ENCODE measurements at places on chromosomes 5 and 9. TPM values are rescaled to one million over a fixed set of nuclear protein-coding genes. Genes with fewer than 3 reads are reported as not detected.
A peak's percentile ranks its signal among the peaks of the same experiment; 100 is the strongest.

GRCh38 chr5:143338658-143339366 is 64.7 kb downstream of the NR3C1 start:
- DNase-seq: no peak

DNA sequence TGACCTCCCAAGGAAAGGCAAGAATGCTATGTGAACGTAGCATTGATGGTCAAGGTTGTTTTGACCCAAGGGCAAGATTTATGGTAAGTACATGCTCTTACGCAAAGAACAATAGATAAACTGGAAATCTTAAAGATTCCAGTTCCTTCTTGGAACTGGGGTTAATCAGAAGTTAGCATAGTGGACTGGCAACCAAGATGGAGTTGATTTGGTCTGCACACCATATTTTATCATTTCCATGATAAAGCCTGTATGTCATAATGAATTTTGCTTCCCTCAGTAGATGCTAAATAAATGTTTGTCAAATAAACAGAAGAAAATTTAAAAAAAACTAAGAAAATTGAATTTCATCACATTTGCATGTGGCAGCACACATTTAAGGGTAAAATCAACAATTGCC is 242.4 kb upstream of the MEF2C start:
- DNase-seq: no peak

DNA sequence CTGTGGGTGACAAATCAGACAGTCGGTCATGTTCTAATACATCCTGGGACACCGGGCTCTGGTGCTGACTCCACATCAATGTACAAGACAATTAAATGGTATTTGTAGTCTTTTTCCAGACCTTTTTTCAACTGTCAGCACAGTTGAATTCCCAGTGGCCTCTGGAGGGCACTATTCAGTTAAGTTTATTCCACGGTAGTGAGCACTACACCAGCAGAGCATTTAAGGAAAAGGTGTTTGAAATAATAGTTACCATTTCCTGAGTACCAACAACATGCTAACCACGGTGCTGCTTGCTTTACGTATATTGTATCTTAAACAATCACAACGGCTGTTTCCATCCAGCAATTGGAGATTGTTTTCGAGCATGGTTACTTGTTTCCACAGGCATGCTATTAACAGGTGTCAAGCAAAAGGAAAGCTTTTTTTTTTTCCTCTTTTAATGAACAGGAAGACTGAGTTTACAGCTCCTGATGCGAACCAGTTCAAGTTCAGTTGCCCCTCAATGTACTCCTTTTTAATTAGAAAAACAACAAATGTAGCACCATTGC is 186.7 kb downstream of the PDZD2 start:
- DNase-seq: peak; percentile 34

DNA sequence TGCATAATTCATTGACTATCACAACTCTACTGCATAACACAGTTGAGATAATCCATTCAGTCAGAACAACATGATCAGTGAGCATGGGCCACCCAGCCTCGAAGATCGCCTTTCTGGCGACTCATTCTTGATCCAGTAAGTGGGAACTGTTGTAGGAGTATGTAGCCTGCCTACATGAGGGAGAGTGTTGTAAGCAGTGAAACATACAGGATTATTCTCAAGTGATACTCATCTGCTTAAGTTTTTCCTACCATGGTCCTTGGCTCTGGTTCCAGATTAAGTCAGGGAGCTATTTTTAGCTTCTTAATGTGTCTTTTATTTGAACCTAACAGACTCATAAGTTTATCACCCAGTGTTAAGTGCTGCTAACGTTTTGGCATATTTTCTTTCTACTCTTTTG is 44.0 kb downstream of the TNPO1 start:
- DNase-seq: no peak

DNA sequence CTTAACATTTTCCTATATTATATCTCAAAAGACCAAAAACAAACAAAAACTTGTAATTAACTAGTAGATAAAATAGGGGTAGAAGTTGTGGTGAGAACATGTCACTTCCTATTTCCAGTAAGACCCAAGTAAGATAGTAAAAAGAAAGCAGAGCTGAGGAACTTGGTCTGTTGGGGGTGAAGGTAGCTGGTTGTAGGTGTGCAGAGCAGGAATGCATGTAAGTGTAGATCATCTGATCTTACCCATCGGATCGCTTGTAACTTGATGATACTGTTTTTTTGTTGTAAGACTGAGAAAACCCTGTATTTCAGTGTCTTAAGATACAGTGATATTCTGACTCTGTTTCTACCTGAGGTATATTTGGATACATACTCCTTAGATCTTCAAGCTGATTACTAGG is 5.7 kb downstream of the SRP19 start:
- DNase-seq: no peak

- no peak for DNase-seq
Measured at GRCh38 chr5:37668524-37669047, 171.3 kb downstream of the GDNF start.

DNA sequence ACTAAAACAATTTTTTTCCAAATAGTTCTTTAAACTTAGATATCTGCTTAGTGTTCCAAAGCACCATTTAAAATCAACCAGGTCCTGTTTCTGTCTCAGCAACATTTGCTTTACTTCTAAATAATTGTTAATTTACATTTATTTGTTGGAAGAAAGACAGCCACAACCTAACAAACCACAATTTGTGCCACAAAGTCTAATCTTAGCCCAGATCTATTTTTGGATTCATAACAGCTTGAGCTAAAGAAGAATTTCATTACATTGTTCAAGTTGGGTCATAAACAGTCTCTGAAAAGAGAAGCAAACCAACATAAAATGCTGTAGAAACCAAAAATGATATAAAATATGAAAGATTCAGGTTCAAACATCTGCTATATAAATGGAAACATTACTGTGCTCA is 24.4 kb downstream of the MLLT3 start:
- no peak for DNase-seq

- no peak for DNase-seq
Measured at GRCh38 chr9:70147196-70147595, 103.5 kb downstream of the MAMDC2 start.

DNA sequence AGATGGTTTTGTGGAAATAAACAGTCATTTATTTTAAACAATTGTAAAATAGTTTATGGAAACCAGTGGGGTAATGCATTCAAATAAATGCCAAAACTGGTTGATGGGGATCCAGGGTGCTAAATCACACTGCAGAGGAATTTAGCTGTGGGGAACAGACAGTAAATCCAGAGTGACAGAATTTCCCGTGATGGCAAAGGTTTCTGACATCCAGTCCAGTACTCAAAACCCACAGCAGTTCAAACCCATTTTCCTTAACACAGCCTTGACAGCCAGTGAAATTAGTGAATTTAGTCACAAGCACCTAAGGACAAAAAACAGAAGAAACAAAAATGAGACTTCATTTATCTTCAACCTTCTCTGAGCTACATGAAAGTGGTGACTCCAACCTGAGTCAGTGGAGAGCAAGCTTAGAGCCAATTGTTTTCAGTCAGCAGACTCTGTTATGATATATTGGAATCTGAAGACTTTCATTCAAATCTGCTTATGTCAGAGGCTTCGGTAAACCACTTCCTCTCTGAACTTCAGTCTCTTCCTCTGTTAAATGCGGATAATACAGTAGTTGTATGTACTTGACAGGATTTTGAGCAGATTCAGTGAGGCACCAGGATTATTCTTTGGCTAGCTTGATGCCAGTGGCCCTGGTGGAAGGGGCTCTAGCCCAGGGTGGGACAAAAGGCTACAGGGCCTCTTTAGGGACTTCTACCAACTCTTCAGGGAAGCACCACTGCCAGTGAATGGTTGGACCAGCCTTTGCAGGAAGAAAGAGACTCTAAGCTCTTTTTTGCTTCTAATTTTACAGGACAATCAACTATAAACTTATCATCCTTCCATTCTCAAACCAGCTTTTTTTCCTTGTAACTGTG is 185.3 kb downstream of the MAPKAP1 start:
- DNase-seq: no peak

- DNase-seq: no peak
Measured at GRCh38 chr9:123537809-123538208, 181.8 kb downstream of the CRB2 start.

- DNase-seq: no peak
Measured at GRCh38 chr9:14889451-14889850, 20.8 kb downstream of the FREM1 start.

- DNase-seq: no peak
Measured at GRCh38 chr9:5531101-5531882, 21.0 kb downstream of the PDCD1LG2 start.

DNA sequence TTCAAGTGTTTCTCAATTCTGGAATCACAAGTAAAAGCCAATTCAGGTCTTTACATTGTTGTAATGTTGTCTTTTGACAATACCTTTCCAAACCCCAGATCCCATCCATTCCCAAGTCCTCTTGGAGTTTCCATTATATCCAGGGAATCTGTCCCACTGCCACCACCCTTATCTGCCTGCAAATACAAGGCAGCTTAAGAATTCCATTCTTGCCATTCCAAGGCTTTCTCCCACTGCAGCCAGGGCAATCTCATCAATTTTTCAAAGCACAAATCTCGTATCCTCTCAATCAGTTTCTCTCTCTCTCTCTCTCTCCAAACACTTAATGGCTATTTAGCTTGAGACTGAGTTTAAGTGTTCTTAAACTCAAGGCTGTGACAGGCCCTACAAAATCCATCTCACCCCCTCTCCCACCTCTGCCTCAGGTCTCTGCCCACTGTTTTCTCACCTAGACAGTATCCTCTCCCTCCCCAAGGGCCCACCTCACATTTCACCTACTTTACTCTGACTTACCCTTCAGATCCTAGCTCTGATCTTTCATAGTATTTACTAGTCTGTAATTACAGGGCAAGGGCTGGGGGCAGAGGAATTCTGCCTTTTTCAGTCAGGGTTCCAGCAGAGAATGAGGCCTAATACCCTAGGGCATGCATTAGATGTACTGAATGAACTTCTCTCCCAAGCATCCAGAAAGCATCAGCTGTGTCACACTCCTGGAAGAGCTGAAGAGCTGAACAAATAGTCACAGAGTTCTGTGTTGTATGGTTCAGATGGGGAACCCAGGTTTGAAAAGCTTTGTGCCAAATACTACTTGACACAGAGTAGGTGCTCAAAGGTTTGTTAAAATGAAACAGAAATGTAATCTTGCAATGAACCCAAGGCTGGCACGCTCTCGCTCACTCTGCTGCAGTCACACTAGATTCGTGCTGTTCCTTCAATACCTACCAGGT is 46.0 kb downstream of the RAPGEF1 start:
- DNase-seq: no peak

GRCh38 chr9:99411479-99412115 is 189.5 kb downstream of the SEC61B start:
- DNase-seq: no peak

GRCh38 chr5:152256580-152256979 is 148.5 kb downstream of the NMUR2 start:
- no peak for DNase-seq

Gene LRRC19
- polyA plus RNA-seq: 0.11 TPM

Gene WWC1
- polyA plus RNA-seq: 0.35 TPM

Gene CBY3
- 0.37 TPM for polyA plus RNA-seq

Gene CTXN3
- 1.0 TPM for polyA plus RNA-seq

Gene PCDHB5
- 3.8 TPM for polyA plus RNA-seq

Gene ADGRV1
- 0.92 TPM for polyA plus RNA-seq
